SW480 (cell line): ENCODE measurements at places on chromosomes 7 and 10.

- DNase-seq: no peak
These were observed 35.5 kb downstream of the IKZF1 start for GRCh38 chr7:50339990-50340500.

- no peak for DNase-seq
These were observed 314.5 kb upstream of the SEMA3C start for GRCh38 chr7:81233208-81233940.

DNA sequence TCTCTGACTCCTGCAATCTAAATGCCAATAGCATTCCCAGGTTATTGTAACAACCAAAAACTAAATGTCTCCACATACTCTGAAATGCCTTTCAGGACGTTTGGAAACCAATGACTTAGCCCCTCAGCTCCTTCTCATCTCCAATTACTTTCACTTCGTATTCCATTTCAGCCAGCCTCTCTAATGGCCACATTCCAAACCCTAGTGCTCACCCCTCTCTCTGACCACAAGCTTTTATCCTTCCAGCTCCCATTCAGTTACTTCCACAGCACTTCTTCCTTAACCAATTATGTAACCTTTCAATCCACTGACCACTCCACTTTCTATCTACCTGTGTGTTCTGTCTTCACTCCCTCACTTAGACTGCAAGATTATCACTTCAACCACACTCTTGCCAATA is 4.3 kb downstream of the NOC3L start:
- DNase-seq: peak; percentile 83

DNA sequence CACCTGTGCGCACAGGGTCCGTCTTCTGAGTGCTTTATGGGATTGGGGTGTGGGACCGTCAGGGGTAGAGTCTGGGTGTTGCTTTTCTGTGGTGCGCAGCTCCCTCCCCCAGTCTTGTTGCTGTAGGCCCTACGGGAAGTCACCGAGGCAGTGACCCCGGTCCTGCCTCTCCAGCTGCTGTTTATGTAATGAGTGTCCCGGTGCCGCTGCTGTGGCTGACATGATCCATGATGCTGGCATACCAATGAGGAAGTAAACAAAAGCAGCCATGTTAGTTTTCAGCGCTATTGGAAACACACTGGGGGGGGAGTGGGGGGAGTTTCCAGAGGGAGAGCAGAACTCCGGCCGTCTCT is 1.1 kb downstream of the TRIM8 start:
- DNase-seq: peak; percentile 69

DNA sequence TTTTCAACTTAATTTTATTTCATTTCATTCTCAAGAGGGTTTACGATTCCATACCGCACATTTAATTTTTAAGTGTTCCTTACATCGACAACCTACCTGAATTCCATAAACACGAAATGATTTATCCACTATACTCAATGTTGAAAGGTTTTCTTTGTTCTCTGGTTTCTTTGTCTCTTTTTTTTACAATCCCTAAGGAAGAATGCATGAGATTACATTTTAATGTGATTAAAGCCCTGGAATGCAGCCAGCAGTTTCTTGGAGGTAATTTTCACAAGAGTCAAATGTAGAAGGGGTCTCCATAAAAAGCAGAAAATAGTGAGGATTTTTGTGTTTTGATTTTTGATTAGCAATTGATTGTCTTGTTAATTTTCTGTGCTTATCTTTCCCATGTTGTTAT is 59.2 kb upstream of the ADCY1 start:
- no peak for DNase-seq

DNA sequence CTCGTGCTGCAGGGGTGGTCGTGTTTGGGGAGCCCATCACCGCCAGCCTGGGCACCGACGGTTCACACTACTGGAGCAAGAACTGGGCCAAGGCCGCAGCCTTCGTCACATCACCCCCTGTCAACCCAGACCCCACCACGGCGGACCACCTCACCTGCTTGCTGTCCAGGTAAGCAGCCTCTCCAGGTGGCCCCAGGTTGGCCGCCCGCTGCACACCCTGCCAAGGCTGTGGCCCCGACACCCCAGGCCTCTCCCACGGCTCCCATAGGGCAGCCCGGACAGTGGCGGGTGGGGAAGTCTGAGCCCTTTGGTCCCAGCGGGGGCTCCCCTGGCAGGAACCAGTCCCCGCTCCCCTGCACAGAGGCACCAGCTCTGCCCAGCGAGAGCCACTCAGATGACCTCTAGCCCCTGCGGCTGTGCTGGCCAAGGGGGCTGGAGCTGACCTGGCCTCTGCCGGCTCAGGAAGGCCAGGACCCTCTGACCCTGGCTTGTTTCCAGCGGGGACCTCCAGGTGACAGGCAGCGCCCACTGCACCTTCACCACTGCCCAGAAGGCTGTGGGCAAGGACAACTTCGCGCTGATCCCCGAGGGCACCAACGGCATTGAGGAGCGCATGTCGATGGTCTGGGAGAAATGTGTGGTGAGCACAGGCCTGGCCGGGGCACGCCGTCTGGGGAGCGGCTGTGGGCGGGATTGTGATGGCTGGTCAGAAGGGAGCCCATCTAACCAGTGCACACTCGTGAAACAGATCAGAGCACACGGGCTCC is 13.8 kb downstream of the DPYSL4 start:
- no peak for DNase-seq

DNA sequence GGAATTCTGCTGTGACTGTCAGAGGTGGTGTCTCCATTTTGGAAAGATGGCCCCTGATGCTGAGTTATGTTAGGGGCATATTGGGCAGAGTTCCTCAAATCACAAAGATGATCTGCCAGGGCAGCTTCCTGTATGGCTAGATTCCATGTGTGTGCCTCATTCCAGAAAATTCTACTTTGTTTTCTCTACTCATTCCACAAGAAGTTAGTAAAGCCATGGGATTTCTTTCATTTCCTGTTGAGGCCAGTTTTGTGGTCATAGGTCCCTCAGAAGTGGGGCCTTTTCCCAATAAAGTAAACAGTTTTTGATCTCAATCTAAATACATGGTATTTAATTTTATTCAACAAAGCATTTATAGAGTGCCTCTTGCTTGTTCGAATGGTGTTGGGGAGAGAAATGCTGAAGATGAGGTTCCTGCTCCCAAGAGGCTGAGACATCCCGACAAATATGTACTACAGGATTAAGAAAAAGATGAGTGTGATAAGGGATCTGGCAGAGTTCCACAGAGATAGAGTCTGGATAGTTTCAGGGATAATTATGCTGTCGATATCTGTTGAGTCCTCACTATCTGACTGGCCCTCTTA is 33.0 kb downstream of the MINDY4 start:
- peak; percentile 58 for DNase-seq

DNA sequence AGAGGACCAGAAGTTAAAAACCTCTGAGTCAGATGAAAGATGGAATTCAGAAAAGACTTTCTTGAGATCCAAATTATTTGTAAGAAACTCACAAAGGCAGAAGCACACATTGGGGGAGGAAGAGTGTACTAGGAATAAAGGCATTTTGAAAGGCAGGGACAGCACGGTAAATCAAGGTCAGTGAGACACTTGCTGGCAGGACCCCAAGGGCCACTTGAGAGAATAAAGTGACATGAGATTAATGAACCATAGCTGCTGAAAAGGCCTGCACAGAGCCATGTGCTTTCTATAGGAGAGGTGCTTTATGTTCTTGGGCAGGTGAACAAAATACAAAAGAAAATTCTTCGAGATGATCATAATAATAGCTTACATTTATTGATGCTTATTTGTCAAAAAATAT is 929.9 kb upstream of the MBL2 start:
- no peak for DNase-seq

- no peak for DNase-seq
These were observed 58.2 kb downstream of the TEX36 start for GRCh38 chr10:125624800-125625199.

- DNase-seq: no peak
These were observed 53.5 kb downstream of the EPDR1 start for GRCh38 chr7:37973915-37974314.

- no peak for DNase-seq
These were observed 120.0 kb downstream of the LYZL1 start for GRCh38 chr10:29408847-29409240.

GRCh38 chr10:97520978-97521761 is 22.4 kb downstream of the UBTD1 start:
- DNase-seq: no peak

- no peak for DNase-seq
These were observed 101.0 kb upstream of the SP4 start for GRCh38 chr7:21326921-21327320.

- DNase-seq: no peak
These were observed 669 bp upstream of the AP5Z1 start for GRCh38 chr7:4774658-4775249.

DNA sequence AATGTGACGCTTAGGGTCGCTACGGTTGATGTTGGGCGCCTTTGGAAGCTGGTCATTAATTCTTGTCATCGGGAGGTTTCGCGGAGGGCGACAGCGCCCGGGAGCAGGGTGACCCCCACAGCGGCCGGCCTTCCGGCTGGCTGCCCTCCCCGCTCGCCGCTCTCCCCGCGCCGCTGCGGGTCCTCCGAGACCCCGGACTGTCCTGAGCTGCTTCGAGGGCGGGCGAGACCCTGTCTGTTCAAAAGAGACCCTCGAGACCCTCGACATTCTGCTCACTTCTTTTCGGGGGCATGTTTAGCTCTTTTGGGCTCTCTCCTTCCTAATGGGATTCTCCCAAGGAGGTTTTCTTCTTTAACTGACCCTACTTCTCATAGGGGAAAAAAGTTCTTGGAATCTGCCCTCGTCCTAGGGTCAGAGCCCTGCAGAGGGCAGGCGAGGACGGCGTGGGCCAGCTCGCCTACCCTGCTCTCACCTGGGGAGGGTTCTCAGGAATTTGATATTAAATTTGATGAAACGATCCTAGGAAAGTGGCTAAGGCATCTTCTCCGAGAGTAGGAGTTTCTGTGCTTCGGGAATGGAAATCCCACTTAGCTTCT is 257.0 kb downstream of the OTUD1 start:
- no peak for DNase-seq

DNA sequence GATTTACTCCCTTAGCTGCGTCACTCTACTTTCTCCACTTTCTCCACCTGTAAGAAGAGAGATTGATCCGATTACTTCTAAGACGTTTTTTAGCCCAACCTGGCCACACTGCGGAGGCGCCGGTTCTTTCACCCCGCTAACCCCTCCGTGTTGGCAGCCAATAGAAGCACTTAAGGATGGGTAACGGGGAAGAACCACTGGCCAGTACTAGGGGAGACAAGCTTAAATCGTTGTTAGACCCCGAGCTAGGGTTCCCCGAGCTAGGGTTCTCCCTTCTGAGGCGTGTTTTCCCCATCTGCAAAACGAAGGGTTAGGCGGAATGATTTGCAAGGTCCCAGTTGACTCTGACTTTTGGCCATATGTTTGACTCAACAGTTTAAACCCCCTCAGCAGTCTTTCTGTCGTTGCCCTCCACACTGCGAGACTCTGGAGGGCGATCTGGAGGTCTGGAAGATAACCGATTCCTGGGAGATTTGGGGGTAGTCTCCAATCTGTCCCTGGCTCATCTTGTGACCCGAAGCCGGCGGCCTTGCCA is 644 bp downstream of the UMAD1 start:
- peak; percentile 66 for DNase-seq

- DNase-seq: peak; percentile 98
These were observed 8.9 kb downstream of the ANXA11 start for GRCh38 chr10:80196270-80196949.

DNA sequence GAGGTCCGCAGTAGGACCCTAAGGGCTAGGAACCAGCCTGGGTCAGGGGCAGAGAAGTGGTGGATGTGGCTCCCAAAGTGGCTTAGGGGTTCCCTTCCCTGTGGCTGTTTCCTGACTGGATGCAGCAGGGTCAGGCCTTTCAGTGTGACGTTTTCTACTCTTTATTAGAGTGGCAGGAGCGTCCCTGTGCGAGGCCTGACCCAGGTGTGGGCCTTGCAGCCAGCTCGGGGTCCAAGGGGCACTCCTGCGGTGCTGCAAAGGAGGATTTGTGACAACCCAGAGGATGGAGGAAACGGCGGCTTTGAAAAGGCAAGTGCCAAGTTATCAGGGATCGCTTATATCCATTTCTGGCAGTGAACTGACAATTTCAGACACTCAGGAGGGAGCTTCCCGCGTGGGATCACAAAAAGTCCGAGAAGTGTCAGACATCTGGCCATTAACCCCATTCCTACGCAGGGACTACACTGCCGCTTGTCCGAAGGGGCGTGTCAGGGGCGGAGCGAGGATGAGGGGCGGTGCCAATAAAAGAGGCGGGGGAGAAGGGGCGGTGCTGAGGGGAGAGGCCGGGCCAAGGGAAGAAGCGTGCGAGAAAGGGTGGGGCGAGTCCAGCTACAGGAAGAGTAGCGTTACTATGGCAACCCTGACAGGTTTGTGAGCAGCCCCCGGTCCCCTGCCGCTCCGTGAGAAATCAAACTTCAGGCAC is 98.8 kb upstream of the ZNF722 start:
- peak; percentile 73 for DNase-seq

GRCh38 chr10:96053985-96054384 is 10.6 kb downstream of the CCNJ start:
- no peak for DNase-seq

DNA sequence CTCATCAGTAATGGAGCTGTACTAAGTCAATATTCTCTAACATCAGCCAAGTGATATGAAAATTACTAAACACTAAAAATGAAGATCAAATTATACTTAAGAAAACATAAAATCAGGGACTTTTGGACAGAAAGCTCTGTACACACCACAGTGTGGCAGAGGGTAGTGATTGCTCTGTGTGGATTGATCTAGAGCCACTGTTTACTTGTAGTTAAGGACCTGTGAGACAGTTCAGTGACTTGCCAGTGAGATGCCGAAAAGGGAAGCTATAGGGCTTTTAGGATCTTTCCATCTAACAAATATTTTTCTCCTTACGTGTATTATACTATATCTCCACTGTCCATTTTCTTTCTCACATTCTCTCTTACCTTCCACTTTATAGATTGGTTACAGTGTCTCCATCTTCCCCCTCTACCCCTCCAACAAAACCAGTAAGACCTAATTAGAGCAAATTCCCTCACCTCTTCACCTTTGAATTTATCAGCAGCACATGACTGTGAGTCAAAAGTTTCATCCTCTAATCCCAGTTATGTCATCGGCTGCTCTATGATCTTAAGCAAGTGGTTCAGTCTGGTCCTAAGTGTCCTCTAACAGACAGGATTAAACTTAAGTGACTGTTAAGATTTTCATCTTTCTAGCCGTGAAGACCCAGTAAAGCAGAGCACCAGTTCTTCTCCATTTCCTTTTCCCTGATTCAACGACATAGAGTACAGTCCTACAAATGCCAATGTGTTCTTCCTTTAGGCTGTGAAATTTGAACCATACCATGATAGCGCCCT is 6.9 kb downstream of the PIK3CG start:
- no peak for DNase-seq

DNA sequence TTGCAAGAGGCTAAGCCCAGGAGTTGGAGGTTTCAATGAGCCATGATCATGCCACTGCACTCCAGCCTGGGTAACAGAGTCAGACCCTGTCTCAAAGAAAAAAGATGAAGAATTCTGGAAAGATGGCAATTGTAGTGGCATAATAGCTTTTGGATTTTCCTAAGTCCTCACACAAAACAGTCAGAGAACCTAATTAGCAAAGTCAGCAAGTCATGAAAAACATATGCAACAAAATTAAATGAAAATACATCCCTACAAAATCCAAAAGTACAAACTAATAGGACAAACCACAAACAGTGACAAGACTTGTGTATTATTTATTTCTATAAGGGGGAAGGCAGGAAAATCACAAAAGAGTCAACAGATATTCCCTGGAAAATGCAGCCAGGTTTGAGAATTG is 362.3 kb upstream of the PLXDC2 start:
- no peak for DNase-seq

GRCh38 chr7:32658467-32658869 is 163.2 kb downstream of the AVL9 start:
- DNase-seq: no peak

- no peak for DNase-seq
These were observed 150.6 kb downstream of the TPST1 start for GRCh38 chr7:66355756-66356155.
